ENCODE measurements at places on chromosomes 12 and 14.
A peak's percentile ranks its signal among the peaks of the same experiment; 100 is the strongest.

- DNase-seq = no peak
Observed at GRCh38 chr12:63151623-63152320, 771 bp upstream of the AVPR1A start.

GRCh38 chr12:110853836-110854235 lies 7.0 kb downstream of the CCDC63 start:
- no peak for DNase-seq

GRCh38 chr12:89494411-89495231 lies 30.0 kb downstream of the GALNT4 start:
- DNase-seq = peak; percentile 16

- DNase-seq = no peak
Observed at GRCh38 chr12:124867401-124867930, 3.8 kb upstream of the SCARB1 start.

GRCh38 chr12:123165537-123165936 lies 14.6 kb upstream of the PITPNM2 start:
- no peak for DNase-seq

GRCh38 chr12:76422543-76423438 lies 74.6 kb upstream of the BBS10 start:
- no peak for DNase-seq

GRCh38 chr14:90381011-90381786 lies 15.6 kb upstream of the CALM1 start:
- DNase-seq = no peak

DNA sequence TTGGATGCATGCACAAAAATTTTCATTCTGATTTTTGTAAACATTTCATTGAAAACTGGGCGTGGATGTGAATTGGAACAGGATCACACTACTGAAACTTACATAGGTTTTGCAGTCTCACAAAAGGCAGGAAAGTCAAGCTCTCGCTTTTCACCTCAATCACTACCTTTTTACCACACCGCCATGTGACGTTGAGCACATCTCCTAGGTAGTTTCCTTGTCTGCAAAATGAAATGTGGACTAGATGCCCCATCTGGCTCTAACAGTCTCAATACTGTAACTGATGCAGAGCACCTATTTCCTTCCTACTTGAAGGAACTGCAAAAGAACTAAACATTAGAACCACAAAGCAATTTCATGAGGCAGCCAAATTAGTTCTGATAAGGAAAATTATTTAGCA lies 4.4 kb upstream of the YY1 start:
- no peak for DNase-seq

GRCh38 chr12:121358073-121358472 lies 5.9 kb upstream of the ANAPC5 start:
- no peak for DNase-seq

DNA sequence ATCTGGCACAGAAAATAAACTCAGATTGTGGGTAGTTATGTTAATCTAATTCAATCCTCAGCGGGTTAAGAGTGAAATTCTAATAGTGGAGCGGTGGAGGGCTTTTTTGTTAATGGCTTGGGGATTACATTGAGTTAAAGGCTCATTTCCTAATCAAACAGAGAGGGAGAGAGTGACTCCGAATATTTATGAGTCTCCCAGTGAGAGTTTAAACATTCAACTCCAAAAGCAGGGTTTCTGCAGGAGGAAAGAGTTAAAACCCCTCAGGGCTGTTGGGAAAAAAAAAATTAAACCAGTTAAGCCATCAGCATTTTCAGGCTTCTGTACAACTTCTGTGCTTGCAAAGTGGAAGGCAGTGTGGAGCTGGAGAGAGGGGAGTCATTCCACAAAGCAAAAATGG lies 62.1 kb upstream of the ESRRB start:
- DNase-seq = no peak

- no peak for DNase-seq
Observed at GRCh38 chr14:76782115-76782884, 21.0 kb downstream of the VASH1 start.

- no peak for DNase-seq
Observed at GRCh38 chr12:42985506-42985905, 396.0 kb upstream of the PRICKLE1 start.

GRCh38 chr14:103099733-103100280 lies 5.3 kb downstream of the EXOC3L4 start:
- DNase-seq = no peak

DNA sequence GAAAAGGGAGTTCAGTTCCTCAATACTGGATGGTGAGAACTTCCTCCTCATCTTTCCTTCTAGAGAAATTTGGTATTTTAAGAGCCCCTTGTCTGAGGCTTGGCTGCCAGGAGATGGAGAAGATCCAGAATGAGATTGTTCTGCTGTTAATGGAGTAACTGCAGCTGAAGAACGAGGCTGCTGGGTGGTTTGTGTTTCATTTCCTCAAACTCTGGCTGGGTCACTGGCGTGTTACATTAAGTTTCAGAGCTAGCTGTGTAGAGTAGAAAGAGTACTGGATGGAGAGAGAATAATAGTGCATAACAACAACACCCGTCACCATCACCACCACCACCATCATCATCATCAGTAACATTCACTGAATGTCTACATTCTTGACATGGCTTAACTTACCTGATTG lies 325.0 kb upstream of the TBX3 start:
- DNase-seq = no peak

DNA sequence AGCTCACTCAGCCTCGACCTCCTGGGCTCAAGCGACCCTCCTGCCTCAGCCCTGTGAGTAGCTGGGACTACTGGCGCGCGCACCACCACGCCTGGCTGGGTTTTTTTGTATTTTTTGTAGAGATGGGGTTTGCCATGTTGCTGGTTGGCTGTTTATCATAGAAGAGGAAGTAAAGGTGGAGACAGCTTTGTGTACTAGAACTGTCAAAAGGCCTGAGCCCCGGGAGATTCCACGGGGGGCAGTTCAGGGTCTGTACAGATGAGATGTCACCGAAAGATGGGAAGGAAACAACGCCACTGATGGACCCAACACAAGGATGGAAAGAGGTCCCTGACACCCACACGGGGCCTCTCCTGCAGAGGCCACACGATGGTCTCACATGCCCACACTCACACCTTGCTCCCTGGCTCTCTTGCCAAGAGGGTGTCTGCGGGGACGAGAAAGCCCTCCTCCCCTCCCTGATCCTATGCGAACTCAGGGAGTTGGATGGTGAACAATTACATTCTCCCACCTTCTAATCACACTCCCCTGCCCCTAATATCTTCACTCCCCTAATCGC lies 66.6 kb downstream of the KDM2B start:
- DNase-seq = no peak

- DNase-seq = peak; percentile 56
Observed at GRCh38 chr14:94001501-94002396, 4.6 kb downstream of the CCDC197 start.

DNA sequence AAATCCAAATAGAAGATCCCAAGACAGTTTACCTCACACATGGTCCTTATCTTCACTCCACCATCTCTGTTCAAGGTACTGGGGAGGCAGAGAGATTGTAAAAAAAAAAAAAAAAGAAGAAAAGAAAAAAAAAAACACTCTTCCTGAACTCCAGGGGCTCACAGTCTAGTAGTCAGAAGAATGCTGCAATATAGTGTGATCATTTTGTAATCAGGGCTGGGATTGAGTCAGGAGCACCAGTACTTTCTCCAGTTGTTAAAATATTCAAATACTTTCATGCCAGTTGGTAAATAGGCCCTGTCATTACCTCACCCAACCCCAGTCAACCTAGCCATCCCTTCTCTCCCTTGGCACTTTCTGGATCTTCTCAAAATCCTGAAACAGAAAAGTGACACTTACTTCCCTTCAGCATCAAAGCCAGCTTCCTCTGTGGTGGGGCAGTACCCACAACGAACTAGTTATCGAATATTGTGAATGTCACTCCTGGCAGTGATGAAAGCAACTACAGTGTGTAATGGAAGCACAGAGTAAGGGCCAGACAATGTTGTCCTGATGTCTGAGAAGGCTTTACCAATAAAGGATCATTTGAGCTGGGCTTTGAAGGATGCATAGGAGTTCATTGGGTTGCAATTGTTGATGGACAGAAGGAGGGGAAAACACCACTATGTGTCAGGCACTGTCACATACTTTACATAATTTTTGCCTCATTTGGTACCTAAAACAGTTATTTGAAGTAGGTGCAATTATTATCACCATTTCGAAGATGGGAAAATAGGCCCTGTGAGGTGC lies 44.3 kb upstream of the HSPB8 start:
- no peak for DNase-seq

DNA sequence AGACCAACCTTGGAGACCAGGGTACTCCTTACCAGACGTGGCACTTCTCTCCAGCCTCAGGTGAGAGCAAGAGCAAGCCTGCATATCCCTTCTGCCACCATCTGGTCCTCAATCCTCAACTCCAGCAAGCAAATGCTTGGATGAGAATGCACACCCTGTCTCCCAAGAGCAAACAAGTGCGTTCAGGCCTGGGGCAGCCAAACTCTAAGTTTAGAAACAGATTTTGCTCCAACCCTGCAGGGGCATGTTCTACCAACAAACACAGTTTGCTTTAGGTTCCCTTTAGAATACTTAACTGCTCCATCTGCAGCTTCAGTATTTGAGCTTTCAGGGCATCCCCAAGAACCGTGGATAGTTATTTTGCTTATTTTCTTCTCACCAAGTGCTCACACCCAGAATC lies 55.9 kb upstream of the FICD start:
- DNase-seq = no peak

- DNase-seq = no peak
Observed at GRCh38 chr12:96397756-96398423, 2.3 kb downstream of the CDK17 start.

GRCh38 chr12:132066345-132066685 lies 77.8 kb downstream of the DDX51 start:
- peak; percentile 44 for DNase-seq

- DNase-seq = no peak
Observed at GRCh38 chr14:75222208-75222701, 45.8 kb upstream of the TMED10 start.

DNA sequence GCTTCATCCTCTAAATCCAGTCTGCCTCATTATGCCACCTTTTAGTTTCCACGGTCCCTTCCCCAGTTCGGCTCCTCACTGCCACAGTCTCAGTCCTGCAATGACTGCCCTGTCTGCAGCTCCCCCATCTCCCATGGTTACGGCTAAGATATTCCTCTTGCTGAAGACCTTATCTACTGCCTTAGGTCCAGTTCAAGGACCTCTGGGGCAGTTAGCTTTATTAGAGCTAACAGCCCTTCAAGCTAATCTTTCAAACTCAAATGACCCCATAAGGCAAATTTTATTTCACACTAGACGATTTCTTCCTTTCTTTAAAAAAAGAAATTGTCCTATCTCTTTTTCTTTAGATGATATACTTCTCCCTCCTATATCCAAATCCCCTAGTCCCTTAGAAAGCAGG lies 214.7 kb downstream of the MON2 start:
- no peak for DNase-seq

- no peak for DNase-seq
Observed at GRCh38 chr12:107655281-107656065, 30.1 kb upstream of the PWP1 start.

- DNase-seq = no peak
Observed at GRCh38 chr12:109736552-109737108, 23.0 kb downstream of the FAM222A start.

Measured in activated T-helper 1 cell treated with anti-CD3 and anti-CD28 coated beads, Interleukin-12 subunit alpha, Interleukin-12 subunit beta, Interleukin-2, Interleukin-4 antibody, amounts not matched to agents 30 ng/mL and 10 ng/mL and 1 ng/mL, durations not matched to agents 14 hours and 24 hours and 36 hours (primary cell).